ENCODE measurements at places on chromosomes 3 and 15.
A peak's percentile ranks its signal among the peaks of the same experiment; 100 is the strongest.

- DNase-seq: no peak
Observed at GRCh38 chr3:148796799-148797198, 30.8 kb upstream of the CPB1 start.

DNA sequence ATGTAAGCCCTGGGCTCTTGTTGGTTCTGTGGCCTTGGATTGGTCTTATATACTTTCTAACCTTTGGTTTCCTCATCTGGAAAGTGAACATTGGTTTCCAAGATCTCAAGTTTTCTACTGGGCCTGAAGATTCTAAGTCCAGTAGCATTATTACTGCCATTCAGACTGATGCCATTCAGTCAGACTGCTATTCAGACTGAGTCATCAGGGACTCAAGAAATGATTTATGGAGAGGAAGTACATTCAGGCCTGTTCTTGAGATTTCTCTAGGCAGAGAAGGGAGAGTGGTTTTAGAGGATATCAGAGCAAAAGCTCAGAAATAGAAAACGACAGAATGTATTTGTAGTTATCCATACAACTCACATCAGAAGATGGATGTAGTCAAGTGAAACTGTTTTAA is 557.2 kb downstream of the NR2F2 start:
- no peak for DNase-seq

GRCh38 chr3:33437556-33438283 is 2.5 kb downstream of the UBP1 start:
- DNase-seq: no peak

- DNase-seq: peak; percentile 64
Observed at GRCh38 chr3:72903004-72903403, 15.2 kb downstream of the GXYLT2 start.

GRCh38 chr15:60697750-60698149 is 218.8 kb upstream of the ICE2 start:
- DNase-seq: no peak

- DNase-seq: no peak
Observed at GRCh38 chr3:164018500-164018899, 1059.8 kb downstream of the SI start.

- no peak for DNase-seq
Observed at GRCh38 chr3:47813551-47814177, 10.7 kb downstream of the DHX30 start.

GRCh38 chr15:52057996-52058395 is 39.0 kb downstream of the MAPK6 start:
- DNase-seq: no peak

DNA sequence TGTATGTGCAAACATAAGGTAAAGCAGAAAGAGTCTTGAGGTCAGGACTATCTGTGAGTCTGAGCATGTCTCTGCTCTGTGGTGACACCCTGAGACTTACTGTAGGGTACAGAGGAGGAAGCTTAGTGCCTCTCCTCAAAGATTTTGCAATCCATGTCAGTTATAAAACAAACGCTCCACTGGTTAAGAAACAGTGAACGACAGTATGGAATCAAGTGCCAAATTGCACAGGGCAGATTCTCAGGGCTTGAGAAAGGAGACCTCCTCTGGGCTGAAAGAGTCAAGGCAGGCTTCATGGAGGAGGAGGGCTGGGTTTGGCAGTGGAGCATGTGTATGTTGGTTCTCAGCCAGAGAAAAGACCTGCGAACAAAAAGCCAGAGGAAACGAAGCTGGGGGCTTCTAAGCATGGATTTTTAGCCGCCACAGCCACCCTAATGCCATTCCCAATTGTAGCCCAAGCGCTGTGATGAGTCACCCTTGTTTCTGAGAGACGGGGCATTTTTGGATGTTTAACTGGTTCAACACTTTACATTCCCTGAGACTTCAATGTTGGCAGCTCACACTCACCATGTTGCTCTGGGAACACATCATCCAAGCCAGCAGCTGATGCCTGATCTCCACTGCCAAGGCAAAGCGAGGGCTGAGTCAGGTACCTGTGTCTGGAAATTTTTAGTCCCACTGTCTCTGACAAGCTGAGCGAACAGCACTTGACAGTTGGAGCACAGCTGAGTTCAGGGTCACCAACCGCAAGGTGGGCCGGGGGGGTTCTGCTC is 3.4 kb upstream of the DGKG start:
- no peak for DNase-seq

- no peak for DNase-seq
Observed at GRCh38 chr3:50542177-50543034, 25.1 kb downstream of the C3orf18 start.

DNA sequence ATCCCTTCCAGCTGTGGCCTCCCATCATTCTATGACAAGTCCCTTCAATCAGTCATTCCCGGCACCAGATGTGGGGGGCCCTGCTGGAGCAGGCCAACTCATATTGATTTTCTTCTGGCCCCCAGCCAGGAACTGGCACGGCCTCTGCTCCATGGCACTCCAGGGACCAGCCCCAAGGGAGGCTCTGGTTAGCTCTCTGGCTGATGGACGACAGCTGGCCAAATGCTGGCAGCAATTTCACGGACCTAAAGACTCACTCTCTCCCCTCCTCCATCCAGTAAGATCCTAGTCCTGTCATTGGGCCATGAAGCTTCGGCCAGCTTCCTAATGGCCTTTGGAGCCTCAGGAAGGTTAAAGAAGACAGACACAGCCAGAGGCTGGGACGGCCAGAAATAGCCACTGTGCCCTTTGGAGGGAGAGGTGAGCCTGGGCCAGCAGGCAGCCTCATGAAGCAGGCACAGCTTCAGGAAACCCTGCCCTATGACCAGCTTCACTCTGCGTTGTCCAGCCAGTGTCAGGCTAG is 131.0 kb downstream of the MEX3B start:
- no peak for DNase-seq

DNA sequence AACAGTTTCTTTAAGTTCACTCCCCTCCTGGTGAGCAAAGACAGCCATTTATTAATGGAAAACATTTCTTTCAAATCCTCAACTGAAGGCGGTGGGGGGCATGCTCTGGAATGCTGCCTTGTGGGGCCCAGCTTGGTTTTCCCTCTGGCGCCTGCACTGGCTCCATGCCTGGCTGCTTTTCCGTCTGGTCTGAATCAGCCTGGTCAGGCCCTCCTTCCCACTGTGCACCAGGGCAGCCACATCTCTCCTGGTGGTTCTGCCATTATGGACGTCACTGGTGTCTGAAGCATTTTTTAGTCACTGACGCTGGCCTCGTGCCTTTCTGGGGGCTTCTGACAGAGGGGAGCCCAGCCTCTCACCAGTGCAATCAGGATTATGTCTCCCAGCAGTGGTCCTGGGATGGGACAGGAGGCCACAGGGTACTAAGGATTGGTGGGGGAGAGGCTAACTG is 57.6 kb upstream of the APEH start:
- DNase-seq: no peak

- DNase-seq: peak; percentile 27
Observed at GRCh38 chr3:52313774-52314188, 2.3 kb upstream of the DNAH1 start.

DNA sequence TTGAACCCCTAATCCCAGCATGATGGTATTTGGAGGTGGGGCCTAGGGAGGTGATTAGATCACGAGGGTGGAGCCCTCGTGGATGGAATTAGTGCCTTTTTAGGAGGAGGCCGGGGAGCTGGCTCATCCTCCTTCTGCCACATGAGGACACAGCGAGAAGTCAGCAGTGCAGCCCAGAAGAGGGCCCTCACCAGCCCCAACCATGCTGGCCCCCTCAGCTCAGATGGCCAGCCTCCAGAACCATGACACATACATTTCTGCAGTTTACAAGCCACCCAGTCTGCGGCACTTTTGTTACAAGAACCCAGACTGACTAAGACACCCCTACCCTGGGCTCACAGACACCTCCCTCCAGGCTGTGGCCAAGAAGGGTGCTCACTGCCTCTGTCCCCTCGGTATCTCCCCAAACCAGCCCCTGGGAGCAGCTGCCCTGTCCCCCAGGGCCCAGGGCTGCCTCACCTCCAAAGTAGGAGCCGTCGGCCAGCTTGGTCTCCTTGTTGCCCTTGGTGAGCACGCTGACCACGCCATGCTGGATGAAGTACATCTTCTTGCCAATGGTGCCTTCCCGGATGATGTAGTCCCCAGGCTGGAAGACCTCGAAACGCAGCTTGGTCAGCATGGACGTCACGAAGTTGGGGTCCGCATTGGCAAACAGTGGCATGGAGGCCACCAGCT is 44.1 kb downstream of the HCN4 start:
- DNase-seq: no peak

- DNase-seq: no peak
Observed at GRCh38 chr15:82647835-82648256, 683 bp upstream of the CPEB1 start.

GRCh38 chr3:134013280-134013679 is 16.4 kb downstream of the SLCO2A1 start:
- no peak for DNase-seq

GRCh38 chr3:73521734-73522336 is 102.9 kb downstream of the PDZRN3 start:
- DNase-seq: no peak

DNA sequence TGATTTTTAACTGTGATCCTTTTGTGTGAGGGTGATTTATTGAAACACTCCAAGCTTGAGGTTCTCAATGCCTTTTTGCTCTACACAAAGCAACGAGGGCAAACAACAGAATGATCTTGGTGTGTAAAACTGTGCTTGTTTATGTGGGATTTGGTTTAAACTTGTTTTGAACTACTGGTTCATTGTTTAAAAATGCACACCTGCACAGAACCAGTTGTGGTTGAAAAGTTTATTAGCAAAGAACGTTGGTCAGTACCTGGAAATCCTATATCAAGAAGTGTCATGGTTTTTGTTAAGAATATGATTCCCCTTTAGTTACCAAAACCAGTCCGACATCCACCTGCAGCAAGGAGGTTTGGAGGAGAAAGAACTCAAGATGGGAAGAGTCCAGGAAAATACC is 239.4 kb downstream of the WNT5A start:
- no peak for DNase-seq

DNA sequence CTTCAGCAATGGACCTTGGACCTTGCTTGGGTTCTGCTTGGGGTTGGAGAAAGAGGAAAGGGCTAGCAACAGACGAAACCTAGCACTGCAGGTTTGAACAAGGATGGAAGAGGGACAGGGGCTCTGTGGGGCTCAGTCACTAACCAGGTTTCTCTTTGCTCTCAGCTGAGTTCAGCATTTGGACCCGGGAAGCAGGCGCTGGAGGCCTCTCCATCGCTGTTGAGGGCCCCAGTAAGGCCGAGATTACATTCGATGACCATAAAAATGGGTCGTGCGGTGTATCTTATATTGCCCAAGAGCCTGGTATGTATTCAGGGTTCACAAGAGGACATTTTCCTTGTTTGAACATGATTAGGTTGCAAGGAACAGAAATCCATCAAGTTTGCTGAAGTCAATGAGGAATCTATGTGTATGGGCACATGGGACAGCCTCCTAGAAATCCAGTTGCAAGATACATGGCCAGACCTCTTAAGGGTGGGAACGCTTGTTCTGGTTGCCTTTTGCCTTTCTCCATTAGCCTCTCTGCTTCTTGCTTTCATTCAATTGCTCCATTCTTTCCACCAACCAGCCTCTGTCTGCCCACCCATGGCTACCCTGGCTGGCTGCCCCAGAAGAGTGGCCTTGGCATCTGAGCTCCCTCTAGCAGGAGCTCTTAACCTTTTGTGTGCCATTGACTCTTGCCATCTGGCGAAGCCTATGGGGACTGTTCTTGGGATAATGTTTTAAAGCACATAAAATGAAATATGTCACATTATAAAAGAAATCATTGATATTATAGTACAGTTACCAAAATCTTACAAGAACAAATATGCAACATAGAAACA is 55.9 kb downstream of the DNASE1L3 start:
- no peak for DNase-seq

DNA sequence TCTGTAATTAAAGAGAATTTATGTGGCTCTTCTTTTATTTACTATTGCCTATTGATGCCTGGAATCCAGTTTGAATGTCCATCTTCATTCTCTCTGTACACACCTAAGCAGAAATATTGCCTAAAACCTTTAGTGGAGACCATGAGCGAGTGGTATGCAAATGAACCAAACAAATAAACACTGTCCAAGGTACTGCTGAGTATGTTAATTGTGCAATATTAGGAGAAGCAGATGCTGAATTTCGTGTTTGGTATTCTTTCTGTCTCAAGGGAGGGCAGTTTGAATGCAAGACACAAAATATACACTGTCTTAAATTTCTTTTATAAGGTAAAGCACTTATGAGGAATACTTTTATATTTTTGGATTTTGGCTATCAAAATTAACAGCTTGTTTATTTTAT is 440.9 kb downstream of the RBMS3 start:
- peak; percentile 7 for DNase-seq

GRCh38 chr15:37698679-37699078 is 235.8 kb upstream of the TMCO5A start:
- DNase-seq: no peak

DNA sequence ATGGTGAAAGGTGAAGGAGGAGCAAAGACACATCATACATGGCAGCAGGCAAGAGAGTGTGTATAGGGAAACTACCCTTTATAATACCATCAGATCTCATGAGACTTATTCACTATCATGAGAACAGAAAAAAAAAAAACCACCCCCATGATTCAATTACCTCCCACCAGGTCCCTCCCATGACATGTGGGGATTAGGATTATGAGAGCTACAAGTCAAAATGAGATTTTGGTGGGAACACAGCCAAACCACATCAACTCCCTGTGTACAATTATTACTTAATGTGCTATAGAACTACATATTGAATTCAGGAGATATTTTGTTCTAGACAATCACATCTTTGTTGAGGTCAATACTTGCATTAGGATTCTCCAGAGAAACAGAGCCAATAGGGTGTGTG is 313.4 kb downstream of the CNTN6 start:
- no peak for DNase-seq

DNA sequence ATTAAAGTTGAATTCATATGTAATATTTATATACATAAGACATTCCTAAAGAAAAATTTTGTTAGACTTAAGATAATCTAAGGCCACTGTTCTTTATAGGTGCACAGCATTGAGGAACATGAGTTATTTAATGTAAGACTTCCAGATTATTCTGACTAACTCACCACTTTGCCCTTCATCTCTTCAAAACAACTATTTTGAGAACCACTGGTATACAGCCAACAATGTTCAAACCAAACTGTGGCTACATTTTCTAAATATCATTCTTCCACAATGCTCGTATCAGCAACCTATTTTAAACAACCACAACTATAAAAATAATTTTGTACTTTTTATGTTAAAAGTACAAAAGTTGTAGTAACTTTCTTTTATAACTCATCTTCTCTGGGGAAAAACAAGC is 199.8 kb upstream of the ALCAM start:
- DNase-seq: peak; percentile 39

DNA sequence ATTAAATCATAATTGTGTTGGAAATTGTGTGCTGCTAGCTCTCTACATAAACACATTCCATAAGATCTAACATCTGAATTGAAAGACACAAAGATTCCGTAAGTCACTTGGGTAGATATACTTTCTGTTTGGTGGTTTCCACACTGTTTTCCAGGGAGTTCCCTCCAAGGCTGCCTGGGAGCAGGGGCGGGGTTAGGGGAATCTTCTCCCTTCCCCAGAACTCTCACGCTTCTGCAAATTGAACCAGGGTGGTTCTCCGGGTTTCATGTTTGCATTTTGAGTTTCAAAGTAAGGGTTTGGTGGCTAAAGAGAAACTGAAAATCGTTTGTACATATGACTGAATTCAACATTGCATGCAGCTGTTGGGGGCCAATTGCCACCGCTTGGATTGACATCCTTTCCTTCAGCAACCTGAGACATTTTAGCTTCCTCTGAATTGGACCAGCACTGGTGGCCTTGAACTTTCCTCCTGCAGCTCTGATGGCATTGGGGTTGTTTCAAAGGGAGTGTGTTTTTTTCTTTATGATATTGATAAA is 192.7 kb upstream of the FEZF2 start:
- no peak for DNase-seq

- no peak for DNase-seq
Observed at GRCh38 chr3:118946449-118946848, 88.2 kb downstream of the IGSF11 start.

Measured in GM04503 (cell line).